Astrocyte of the cerebellum (primary cell): ENCODE measurements at places on chromosomes 5 and 9.

DNA sequence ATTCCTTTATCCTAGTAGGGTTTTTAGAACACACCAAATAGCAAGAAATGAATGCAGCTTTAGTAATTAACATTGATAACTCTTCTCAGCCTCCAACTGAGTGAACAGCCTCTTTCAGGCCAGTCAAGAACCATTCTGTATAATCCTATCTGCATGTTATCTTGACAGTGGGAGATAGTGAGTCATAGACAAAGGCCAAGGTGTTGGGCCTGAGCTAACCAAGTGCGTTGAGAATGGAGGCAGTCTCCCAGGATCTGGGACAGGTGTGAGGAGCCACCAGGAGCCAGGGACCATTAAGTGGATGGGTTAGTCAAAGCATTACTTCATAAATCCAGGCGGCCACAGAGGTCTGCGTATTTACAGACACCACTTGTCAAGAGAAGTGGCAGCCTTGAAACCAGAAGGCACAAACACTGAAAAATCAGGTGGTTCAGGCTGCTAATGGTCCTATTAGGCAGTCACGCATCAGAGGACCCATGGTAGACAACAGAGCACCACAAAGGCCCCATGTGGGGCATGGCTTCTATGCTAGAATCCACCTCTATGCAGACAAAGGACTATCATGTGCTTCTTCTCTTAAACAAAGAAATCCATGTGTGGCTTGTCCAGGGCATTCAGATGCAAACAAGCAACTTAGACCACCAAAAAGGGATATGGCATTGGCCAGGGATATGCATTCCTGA, 409.7 kb upstream of the PIK3R1 start:
- DNase-seq = no peak

DNA sequence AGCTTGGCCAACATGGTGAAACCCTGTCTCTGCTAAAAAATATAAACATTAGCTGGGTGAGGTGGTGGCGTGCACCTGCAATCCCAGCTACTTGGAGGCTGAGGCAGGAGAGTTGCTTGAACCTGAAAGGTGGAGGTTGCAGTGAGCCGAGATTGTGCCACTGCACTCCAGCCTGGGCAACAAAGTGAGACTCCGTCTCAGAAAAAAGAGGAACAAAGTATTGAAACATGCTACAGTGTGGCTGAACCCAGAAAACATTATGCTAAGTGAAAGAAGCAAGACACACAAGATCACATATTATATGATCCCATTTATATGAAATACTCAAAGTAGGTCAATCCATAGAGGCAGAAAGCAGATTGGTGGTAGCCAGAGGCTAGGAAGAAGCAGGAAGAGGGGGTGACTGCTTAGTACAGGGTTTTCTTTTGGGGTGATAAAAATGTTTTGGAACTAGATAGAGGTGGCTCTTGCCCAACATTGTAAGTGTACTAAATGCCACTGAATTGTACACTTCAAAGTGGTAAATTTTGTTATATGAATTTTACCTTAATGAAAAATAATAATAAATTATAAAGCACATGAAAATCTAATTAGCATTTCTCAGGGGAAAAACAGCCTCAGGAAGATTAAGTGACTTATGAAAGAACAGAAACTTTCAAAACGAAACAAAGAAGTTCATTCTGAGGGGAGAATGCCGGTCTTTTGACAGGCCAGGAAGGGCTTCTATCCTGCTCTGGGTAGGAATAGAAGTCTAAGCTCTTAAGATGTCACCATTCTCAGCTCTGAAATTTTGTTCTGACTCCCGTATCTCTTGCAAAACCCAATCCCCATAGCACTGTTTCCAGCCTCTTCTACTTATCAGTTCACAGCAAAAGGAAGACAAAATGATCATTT, 161.1 kb upstream of the TBCA start:
- no peak for DNase-seq

DNA sequence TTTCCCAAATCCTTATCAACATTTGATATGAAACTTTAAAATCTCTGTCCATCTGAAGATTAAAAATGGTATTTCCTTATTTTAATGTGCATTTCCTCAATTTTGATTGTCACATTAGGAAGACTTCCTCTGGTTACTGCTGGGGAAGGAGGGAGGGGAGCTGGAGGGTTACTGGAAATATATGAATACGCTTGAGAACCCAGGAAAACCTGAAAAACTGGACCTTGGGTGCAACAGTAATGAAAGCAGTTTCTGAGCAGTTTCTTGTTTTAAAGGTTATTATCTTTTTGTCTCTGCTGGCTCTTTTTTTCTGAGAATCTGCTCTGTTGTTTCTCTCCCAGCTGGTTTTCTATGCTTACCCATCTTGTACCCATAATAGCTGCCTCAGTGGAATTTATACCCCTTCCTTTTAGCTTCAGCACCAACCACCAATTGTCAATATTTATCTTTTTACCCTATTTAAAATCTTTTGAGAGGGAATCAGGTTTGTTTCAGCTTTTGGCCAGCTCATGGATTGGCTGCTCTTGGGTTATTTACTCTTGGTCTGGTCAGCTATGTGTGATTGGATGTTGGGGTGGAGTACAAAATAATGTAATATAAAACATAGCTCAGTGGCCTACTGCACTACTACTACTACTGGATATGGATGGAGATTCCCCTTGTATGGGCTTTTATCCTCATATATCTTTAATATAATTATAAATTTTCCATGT, 67.4 kb downstream of the UNC13B start:
- no peak for DNase-seq

- peak; percentile 67 for DNase-seq
Measured at GRCh38 chr5:33470544-33470943, 29.8 kb downstream of the TARS1 start.

- no peak for DNase-seq
Measured at GRCh38 chr5:165000479-165001190, 1495.2 kb downstream of the MAT2B start.

DNA sequence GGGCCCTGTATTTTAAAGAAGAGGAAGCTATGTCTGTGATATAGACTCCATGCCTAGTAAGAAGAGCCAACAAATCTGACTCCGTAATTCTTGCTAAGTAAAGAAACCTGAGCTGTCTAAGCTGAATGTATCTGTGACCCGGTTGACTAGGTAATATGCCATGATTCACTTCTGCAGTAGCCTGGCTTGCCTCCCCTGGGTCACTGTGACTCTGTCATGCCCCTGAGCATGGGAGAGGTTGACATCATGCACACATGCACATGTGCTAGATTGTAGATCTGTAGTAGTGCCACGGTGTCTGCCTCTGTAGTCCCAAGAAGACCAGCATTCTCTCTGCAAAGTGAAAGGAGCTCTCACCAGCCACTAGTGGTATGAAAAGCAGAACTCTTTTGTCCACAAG, 9.1 kb downstream of the SLC22A5 start:
- DNase-seq = no peak

DNA sequence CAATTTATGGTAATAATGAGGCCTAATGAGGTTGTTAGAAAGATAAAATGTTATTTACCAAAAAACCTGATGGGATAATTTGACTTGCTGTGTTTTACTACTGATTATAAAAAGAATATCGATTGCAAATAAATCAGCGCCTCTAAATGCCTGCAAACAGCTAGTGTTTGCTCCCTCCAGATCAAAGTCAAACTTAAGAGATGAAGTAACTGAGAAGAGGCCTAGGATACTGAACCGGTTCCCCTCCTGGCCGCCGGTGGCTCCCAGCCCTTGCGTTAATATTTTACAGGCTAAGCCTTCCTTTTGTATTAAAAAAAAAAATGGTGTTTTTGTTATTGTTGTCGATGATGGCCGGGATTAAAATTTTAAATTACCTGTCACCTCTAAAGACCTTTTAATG, 2.6 kb downstream of the IRX1 start:
- DNase-seq = no peak

- DNase-seq = no peak
Measured at GRCh38 chr5:35672995-35673394, 55.3 kb downstream of the SPEF2 start.

- DNase-seq = no peak
Measured at GRCh38 chr5:111535879-111536549, 23.7 kb upstream of the STARD4 start.

- DNase-seq = peak; percentile 94
Measured at GRCh38 chr5:172417983-172418630, 36.2 kb downstream of the SH3PXD2B start.

DNA sequence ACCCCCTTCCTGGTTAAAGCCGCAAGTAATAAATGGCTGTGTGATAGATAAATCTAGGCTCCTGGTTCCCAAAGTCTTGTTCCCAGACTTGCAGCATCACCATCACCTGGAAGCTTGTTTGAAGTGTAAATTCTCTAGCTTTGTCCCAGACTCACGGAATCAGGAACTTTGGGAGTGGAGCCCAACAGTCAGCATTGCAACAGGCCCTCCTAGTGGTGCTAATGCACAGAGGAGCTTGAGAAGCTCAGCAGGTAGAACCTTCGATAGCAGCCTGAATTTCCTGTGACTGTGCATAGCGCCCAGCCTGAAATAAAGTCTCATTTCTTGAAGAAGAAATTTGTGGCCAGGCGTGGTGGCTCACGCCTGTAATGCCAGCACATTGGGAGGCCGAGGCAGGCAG, 30.3 kb upstream of the MELK start:
- no peak for DNase-seq

- DNase-seq = no peak
Measured at GRCh38 chr9:81373294-81373693, 316.1 kb downstream of the TLE1 start.

GRCh38 chr5:76114179-76114851, 31.1 kb downstream of the SV2C start:
- DNase-seq = no peak

DNA sequence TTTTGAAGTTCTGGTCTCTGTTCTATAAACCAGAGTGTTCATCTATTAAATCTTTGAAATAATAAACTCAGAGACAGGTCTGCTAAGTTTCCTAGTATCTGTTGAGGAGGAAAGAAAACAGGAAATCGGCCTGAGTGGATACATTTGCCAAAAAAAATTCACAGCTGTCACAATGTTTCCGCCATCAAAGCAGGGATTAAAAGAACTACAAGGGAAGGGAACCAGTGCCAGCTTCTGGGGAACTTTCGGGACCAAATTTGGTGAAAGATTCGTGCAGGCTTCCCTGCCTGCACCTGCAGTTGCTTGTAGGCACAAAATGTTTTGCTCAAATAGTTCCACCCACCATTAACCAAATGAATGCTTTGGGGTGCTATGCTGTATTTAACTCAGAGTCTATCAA, 267.5 kb downstream of the MSX2 start:
- no peak for DNase-seq

DNA sequence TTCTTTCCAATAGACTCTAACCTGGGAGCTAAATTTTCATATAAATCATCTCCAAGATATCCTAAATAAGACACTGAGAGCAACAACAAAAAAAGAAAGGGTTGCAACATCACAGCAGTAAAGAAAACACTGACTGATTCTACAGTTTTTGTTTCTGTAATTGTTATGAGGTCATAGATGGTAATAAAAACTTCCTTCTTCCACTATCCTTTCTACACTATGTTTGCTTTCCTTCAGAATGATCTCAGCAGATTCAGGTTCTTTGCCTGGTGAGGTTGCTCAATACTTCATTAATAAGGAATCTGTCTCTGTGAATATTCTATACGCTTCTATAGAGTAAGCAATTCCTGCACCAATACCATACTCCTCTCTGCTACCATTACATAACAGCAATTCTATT, 835.6 kb upstream of the GRAMD2B start:
- DNase-seq = no peak

GRCh38 chr9:136001231-136001630, 40.1 kb upstream of the UBAC1 start:
- no peak for DNase-seq

- DNase-seq = peak; percentile 44
Measured at GRCh38 chr9:92650839-92651621, 18.9 kb downstream of the IPPK start.

DNA sequence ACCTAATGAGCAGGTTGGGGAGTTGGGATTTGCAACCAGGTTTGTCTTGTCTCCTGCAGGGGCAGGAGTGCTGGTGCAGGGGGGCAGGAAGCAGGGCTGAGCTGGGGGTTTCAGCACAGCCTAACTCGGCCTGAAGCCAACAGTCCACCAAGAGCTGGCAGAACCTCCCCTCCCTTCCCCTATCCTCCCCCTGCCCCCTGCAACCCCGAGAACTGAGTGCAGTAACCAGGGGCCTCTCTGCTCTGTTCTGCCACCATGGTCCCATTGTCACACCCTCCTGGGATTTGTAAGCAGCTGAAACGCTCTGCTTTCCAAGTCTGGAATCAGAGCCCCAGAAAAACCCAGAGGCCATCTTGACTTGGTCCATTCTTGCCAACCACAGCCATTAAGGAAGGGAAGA, 72.9 kb downstream of the ARHGEF37 start:
- no peak for DNase-seq

- no peak for DNase-seq
Measured at GRCh38 chr9:94029932-94030317, 54.3 kb upstream of the PTPDC1 start.

GRCh38 chr9:16516891-16517290, 353.6 kb downstream of the BNC2 start:
- peak; percentile 19 for DNase-seq

DNA sequence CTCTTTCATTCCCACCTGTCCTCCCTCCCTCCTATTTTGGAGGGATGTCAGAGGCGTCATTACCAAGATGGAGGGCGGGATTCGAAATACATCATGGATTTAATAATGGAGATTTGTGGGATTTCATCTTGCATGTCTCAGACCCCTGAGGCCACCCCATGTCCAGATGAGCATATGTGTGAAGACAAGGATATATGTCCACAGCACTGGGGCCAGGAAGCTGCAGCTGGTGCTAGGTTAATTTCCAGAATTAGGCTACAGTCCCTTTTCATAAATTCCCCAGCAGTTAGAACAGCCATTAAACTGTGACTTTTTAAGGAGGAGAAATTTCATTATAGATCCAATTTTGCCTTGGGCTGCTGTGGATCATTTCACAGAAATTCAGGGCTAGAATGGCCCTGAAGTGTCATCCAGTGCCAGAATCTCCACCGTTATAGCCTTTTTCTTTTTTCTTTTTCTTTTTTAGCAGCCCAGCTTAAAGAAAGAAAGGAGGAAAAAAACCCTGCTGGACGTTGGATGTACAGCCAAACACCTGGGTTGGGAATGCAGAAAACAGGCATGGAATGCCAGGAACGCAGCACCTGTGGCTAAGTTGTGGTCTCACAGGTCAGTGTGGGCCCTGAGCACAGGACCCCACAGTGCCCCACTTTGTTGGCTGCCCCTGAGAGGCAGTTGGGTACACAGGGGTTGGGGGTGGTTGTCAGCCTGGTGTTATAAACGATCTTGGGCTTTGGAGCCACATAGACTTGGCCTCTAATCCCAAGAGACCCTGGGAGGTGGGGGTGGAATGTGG, 50.2 kb upstream of the CXCL14 start:
- DNase-seq = no peak

DNA sequence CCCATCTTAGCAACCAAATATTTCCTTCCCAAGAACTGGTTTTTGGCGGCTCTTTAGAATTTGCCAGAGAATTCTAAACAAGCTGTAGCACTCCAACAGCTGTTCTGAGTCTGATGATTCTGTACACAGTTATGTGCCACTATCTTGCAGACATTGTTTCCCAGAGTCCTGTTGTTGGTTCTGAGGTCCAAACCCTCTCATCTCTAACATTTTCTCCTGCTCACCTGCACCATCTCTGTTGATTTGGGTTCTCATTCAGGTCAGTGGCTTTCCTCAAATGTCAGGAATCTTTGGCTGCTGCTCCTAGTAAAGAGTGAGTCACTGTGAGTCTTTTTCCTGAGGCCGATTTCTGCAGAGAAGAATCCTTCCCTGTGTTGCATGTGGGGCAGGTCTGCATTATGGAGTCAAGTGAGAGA, 50.0 kb downstream of the CAMSAP1 start:
- peak; percentile 15 for DNase-seq

- DNase-seq = peak; percentile 91
Measured at GRCh38 chr5:126490167-126490940, 67.1 kb downstream of the GRAMD2B start.
